ENCODE measurements at places on chromosomes 6 and 20. TPM values are rescaled to one million over a fixed set of nuclear protein-coding genes. Genes with fewer than 3 reads are reported as not detected.

DNA sequence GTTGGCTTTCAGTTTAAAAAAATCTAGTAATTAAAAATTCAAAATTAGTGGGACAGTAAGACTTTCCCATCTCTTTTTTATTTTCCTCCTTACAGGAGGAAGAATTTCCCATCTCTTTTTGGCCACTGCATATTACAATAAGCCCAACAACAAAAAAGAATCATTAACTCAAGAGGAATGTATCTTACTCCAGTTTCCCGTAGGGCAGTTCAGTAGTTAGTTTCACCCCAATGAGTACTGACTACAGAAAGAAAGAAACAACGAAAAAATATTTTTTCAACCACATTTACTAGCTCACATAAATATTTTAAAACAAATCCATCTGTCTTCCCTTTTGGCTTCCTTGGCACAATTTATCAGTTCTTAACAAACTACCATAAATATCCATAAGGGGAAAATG lies 14.9 kb upstream of the BLOC1S5 start:
- no peak overlapping the region for H3K27ac ChIP-seq
- H3K27me3 ChIP-seq = no peaks in the 10 kb centered on the region
- peaks cover 43% of the 10 kb centered on the region for H3K4me1 ChIP-seq
- no peak for DNase-seq
- H3K36me3 ChIP-seq = no peaks in the 10 kb centered on the region
- no peak overlapping the region for H3K4me3 ChIP-seq

DNA sequence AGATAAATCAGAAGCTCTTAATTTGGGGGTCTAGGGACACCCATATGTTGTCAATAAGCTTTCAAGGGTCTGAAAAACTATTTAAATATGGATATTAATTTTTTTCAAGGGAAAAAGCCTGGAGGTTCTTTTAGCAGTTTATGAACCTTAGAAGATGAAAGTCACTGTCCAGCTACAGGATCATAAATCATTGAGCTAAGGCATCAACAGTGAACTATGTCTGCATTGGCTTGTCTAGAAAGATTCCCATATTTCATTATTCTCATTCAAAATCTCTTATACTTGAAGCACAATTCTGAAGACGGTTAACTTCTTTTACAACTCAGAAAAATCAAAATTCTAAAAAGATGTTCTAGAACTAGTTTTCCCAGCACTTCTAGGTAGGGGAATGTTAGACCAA lies 34.9 kb upstream of the SNX9 start:
- peaks cover 10% of the 10 kb centered on the region for H3K4me1 ChIP-seq
- no peak overlapping the region for H3K4me3 ChIP-seq
- H3K27ac ChIP-seq = no peak overlapping the region
- no peaks in the 10 kb centered on the region for H3K36me3 ChIP-seq
- DNase-seq = no peak

GRCh38 chr20:49326026-49326425 lies 48.2 kb upstream of the ZNFX1 start:
- peaks cover 9% of the 10 kb centered on the region for H3K4me1 ChIP-seq
- DNase-seq = no peak

DNA sequence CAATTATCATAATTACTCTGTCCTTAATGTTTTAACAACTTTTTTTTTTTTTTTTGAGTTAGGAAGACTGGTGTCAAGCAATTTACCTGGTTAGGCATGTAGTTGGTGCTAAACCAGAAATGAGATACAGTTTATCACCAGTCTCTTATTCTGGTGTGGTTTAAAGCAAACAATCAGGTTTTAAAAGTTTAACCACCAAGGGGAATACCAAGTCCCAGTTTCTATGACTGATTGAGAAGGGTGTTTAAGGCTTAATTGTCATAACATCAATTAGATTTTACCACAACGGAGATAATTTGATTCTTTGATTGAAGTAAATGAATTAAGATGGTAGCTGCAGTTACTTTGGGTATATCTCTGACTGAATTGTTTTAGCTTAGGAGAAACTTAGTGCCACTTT lies 197.8 kb downstream of the TFAP2B start:
- H3K4me1 ChIP-seq = no peaks in the 10 kb centered on the region
- H3K36me3 ChIP-seq = no peaks in the 10 kb centered on the region
- no peaks in the 10 kb centered on the region for H3K27me3 ChIP-seq

DNA sequence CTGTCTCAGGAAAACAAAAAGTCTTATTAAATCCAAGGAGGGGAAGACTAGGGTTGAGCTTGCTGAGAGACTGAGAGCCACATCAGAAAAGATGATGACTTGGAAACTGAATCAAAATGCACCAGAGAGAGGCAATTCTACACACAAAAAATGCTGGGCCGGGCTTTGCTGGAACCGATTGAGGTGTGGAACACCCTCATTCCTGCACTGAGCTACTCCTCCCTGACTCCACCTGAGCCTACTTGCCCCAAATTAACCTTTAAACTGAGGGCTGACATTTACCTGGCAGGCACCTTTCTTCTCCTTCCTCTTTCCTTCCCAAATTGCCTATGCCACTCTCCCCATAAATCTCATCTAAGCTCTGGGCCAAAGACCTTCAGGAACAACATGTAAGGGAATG lies 40.8 kb upstream of the MBOAT1 start:
- no peaks in the 10 kb centered on the region for H3K36me3 ChIP-seq
- H3K4me3 ChIP-seq = no peak overlapping the region
- no peaks in the 10 kb centered on the region for H3K27me3 ChIP-seq
- no peak overlapping the region for H3K27ac ChIP-seq
- no peaks in the 10 kb centered on the region for H3K4me1 ChIP-seq

DNA sequence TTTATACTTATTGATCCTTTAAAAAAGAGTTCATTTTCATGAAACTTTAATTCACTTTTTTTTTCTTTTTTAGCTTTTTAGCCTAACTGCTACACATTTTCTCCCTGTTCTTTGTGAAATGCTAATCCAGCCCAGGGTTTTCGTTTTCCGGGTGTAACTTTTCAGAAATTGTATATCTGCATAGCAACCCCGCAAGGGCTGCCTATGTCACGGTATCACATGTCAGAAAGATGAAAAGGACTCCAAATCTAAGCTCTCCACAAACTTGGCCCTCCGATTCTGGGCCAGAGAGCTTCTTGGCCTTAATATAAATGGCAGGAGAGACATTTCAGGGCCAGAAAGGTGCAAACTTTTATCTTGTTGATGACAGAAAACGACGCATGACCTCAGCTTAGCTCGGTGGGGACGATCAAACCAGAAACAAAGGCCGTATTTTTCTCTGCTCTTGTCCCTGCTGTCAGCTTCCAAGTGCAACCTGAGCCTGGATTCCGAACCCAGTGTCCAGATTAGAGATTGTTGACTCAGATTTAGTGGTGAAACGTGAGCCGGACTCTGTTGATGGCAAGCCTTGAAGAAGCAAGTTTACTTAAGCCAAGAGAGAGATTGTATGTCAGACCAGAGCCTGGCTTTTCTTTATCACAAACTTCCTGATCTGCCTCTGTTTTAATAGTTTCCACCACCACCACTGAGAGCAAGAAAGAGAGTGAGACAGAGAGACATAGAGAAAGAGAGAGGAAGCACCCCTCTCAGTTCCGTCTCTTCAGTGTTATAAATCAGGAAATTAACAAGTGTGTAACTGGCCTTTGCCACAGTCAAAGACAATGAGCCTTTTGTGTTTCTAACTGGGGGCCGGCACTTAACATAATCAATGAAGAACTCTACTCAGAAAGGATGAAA lies 157.8 kb downstream of the SCML4 start:
- no peaks in the 10 kb centered on the region for H3K36me3 ChIP-seq
- no peak overlapping the region for H3K4me3 ChIP-seq
- DNase-seq = no peak
- peak overlapping the region; percentile 42 for H3K27ac ChIP-seq
- H3K27me3 ChIP-seq = peaks cover 2% of the 10 kb centered on the region

- no peaks in the 10 kb centered on the region for H3K27me3 ChIP-seq
- peaks cover 14% of the 10 kb centered on the region for H3K4me1 ChIP-seq
- H3K27ac ChIP-seq = no peak overlapping the region
- no peaks in the 10 kb centered on the region for H3K36me3 ChIP-seq
These were observed 320.1 kb downstream of the ESR1 start for GRCh38 chr6:152127432-152128165.

GRCh38 chr6:73857341-73857890 lies 161.4 kb downstream of the CD109 start:
- peaks cover 1% of the 10 kb centered on the region for H3K36me3 ChIP-seq
- H3K4me1 ChIP-seq = no peaks in the 10 kb centered on the region
- no peaks in the 10 kb centered on the region for H3K27me3 ChIP-seq
- no peak overlapping the region for H3K27ac ChIP-seq
- H3K4me3 ChIP-seq = no peak overlapping the region
- no peak for DNase-seq

- no peak overlapping the region for H3K27ac ChIP-seq
- H3K36me3 ChIP-seq = no peaks in the 10 kb centered on the region
- no peak overlapping the region for H3K4me3 ChIP-seq
- peaks cover 8% of the 10 kb centered on the region for H3K4me1 ChIP-seq
- no peak for DNase-seq
These were observed 9.4 kb downstream of the TRIM10 start for GRCh38 chr6:30151580-30151979.

DNA sequence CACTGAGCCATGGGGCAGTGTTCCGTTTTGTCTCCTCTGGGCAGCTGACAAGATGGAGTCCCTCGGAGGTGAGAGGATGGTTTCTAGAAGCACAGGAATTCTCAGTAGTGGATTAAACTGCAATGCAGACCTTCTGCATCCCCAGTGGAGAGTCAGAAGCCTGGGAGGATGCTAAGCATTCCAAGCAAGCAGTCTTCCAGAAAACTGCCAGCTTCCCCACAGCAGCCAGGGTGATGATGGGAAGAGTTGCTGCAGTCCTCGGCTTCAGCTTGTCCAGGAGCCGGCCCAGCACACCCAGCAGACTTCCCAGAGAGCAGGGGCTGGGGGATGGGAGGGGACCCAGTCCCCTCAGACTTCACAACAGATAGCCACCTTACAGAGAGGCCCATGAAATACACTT lies 163.6 kb downstream of the LY86 start:
- H3K4me3 ChIP-seq = no peak overlapping the region
- peaks cover 11% of the 10 kb centered on the region for H3K27me3 ChIP-seq
- H3K4me1 ChIP-seq = no peaks in the 10 kb centered on the region
- DNase-seq = no peak
- no peak overlapping the region for H3K27ac ChIP-seq
- H3K36me3 ChIP-seq = no peaks in the 10 kb centered on the region

Gene CLIC5
- total RNA-seq = 0.14 TPM

Gene MC3R
- not detected for total RNA-seq
